ENCODE measurements at places on chromosomes 12 and 14.

- no peak for DNase-seq
Observed at GRCh38 chr12:42125388-42125767, 19.3 kb downstream of the GXYLT1 start.

DNA sequence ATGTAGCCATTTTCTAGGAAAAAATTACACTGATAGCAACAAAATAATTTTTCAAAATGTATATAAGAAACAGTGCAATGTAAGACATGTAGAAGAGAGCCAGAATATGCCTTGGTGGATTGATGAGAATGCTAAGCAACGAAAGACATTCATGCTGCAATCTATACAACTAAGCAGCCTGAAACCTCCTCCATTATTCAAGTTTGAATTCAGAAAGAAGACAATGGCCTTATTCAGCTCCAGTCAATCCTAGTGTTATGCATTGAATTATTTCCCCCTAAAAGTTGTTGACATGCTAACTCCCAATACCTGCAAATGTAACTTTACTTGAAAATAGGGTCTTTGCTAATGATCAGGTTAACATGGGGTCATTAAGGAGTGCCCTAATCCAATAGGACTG, 73.5 kb downstream of the BTG1 start:
- DNase-seq, result no peak

- no peak for DNase-seq
Observed at GRCh38 chr12:43132291-43132690, 419.7 kb downstream of the ADAMTS20 start.

DNA sequence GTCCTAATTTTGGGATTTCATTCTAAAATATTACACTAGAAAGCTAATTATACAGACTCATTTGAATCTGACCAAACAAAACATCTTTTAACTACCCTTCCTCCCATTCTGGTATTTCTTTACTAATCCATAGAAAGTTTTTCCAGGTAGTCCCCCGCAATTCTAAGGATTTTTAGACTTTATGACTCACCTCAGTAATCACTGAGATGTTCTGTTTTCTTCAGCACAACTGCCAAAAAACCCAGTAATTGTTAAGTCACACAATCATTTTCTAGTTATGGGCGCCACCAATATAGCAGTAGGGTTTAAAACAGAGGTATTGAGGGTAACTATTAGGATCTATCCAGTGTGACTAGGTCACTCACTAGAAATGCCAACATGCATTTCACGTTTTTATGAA, 1.6 kb upstream of the ARID4A start:
- no peak for DNase-seq

DNA sequence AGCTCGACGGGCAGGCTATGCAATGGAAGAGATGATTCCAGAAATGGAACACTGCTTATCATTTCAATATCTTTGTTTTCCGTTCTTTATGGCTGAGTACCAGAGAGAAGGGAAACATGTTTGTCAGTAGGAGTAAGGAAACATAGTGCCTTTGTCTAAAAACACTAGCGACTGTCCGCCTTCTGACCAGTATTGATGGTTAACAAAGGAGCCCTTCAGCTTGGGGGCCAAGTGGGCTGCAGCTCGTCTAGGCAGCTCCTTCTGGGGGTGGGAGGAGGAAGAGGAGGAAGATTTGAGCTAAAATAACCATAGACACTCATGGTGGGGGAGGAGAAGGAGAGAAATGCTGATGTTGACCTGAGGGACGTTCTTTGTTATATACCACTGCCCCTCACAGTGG, 15.0 kb downstream of the COQ5 start:
- no peak for DNase-seq

GRCh38 chr12:53230108-53230845, 1.7 kb downstream of the RARG start:
- no peak for DNase-seq

- DNase-seq, result no peak
Observed at GRCh38 chr12:132717531-132718387, 7.1 kb downstream of the PGAM5 start.
